ENCODE measurements at places on chromosomes 12 and 14.
A peak's percentile ranks its signal among the peaks of the same experiment; 100 is the strongest.

DNA sequence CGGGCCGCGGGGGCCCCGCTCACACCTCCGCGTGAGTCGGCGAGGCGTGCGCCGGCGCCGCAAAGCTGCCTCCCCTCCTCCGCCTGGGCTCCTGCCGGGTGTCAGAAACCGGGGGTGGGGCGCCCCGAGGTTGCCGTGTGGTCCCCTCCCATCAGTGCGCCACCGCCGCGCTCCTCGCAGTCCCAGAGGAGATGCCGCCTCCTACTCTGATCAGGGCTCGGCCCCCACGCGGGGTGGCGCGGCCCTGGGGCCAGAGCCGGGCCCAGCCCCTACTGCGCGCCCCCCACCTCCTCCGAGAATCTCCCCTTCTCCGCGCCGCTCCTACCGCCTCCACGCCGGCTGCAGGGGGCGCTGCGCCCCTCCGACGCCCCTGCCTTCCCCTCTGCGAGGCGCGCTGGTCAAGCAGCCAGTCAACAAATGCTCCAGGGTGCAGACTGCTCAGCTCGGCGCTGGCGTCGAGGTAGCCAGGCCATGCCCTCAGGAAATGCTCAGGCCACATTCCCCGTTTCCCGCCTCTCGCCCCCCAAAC is 467 bp upstream of the JAG2 start:
- DNase-seq = no peak

DNA sequence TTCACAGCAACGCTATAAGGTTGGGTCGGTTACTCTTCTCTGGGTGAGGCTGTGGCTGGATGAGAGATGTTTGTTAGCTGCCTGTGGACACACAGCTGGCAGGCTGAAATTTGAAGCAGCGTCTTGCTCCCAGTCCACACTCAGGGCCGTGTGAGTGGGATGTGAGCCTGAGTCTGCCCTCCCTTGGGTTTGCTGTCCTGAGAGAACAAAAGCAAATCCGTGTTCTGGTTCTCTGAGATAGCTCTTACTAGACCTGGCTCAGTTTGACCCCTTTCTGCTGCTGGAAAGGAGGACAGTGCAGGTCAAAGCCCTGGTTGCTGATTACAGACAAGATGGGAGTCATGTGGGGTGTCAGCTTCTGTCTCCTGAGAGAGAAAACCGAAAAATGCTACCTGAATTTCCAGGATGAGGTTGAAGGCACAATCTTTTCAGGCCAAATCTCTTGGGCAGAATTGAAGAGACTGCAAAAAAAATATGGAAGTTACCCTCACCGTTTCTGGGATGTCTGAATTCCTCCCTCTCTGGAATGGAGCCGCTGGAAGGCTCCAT is 270.8 kb downstream of the ZFP36L1 start:
- no peak for DNase-seq

DNA sequence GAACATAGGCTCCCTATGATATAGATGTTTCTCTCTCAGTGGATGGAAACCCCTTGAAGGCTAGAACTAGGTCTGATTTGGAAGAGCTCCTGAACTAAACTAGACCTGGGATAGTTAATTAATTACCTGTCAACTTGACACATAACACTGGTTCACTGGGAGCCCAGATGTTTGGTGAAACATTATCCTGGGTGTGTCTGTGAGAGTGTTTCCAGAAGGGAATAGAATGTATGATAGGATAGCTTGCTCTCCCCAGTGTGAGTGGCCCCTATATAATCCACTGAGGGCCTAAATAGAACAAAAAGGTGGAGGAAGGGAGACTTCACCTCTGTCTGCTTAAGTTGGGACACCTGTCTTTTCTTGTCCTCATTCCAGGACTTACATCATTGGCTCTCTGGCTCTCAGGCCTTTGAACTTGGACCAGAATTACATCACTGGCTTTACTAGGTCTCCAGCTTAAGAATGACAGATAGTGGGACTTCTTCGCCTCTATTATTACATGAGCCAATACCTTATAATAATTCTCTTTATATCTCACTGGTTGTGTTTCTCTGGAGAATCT is 194.1 kb downstream of the KTN1 start:
- DNase-seq = no peak

DNA sequence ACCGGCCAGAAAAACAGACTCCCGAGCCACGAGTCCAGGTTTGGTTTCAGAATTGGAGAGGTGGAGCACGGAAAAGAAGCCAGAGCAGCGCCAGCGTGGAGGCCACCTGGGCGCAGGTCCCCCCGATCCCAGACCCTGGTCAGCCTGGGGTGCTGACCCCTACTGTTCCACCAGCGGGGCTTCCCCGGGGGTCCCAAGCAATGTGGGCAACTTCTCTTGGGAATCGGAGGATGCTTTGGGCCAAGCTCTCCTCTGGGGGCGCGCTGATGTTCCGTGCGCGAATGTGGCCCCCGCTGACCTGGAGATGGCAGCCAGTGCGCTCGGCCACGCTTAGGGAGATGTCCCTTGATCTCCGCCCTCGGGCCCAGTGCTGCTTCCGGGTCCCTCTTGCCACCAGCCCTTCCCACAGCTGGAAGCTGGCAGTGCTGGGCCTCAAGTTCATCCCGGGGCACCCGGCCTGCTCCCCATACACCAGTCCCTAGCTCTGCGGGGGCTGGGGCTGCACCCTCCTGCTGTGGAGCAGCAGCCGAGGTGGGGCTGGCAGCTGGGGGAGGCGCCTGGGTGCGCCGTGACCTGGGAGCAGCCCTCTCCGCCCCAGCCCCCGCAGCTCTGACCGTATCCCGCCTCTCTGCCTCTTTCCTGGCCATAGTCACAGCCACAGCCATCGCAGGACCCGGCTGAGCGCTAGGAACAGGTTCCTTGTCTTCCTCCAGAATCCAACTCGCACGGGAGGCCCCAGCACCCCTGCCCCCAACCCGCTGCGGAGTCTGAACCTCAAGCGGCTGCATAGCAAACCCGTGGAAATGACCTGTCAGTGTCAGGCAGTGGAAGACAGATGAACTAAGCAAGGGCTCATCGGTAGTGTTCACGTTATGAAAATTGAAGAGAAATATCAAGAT is 91.2 kb downstream of the RCOR1 start:
- DNase-seq = no peak

DNA sequence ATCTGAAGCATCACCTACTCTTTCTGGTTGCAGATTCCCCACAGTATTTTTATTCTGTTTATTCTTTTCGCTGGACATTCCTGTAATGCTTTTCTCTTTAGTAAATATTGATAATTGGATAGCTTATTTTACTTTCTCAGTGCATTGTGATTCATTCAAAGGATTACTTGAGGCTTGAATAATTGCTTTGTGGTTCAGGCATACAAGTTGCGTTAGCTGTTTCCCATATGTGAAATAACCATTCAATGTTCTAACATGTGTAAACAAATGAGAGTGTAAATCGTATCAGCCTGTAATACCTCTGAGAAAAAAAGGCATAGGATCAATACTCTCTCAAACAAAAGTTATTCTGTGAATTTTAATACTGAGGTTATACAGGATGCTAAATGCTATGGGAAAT is 1004.2 kb upstream of the SEL1L start:
- no peak for DNase-seq

GRCh38 chr12:53344824-53345485 is 8.8 kb upstream of the SP7 start:
- DNase-seq = peak; percentile 63

GRCh38 chr12:132773077-132773955 is 11.7 kb upstream of the ANKLE2 start:
- no peak for DNase-seq

- DNase-seq = peak; percentile 64
Measured at GRCh38 chr14:54564868-54565784, 1.8 kb upstream of the SAMD4A start.

DNA sequence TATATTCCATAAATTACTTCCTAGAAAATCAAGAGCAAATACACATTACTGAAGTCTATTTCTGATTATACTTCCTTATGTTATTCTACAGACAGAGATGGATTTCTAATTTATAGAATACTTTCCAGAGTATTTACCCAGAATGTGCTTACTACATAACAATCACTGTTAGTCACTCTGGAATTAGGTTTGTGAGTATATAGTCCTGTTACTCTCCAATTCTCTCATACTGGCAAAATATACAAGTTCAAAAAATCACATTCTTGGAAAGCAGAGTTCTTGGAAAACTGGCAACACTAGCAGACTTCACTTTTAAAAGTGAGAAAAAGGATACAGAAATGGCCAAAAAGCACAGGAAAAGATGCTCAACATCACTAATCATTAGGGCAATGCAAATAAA is 7.3 kb downstream of the PPP2R5E start:
- DNase-seq = no peak

DNA sequence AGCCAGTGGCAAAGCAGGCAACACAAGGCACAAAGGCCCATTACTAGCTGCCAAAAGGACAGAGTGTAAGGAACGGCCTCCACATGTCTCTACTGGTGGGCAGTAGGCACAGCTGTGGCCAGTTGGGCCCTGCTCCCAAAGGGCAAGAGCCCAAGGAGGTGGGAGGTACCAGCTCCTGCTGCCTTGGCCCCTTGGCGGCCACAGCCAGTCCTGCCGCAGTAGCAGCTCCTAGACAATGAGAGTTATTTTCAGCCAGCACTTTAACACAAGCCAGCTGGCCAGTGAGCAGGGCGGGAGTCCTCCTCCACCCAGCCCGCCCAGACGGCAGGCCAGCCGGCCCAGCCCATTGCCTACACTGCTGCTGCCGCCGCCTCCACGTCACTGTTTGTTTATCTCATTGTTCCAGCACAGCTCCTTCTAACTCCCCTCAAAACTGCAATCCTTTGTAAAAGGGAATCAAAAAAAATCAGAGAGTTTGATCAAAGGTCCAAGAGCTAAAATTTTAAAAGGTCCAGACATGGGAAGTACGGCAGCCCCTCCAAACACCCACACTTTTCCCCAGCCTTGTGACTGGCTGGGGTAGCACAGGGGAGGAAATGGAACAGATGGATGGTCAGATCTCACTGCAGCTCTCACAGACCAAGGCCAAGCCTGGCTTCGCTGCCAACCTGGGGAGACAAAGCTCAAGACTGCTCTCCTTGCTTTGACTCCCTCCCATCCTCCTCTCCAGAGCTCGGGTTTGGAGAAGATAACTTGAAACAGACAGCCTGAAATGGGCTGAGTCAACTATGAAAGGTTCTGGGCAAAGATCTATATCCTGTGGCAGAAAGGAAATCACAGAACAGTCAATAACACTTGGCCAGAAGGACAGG is 33.5 kb downstream of the FMNL3 start:
- peak; percentile 92 for DNase-seq

DNA sequence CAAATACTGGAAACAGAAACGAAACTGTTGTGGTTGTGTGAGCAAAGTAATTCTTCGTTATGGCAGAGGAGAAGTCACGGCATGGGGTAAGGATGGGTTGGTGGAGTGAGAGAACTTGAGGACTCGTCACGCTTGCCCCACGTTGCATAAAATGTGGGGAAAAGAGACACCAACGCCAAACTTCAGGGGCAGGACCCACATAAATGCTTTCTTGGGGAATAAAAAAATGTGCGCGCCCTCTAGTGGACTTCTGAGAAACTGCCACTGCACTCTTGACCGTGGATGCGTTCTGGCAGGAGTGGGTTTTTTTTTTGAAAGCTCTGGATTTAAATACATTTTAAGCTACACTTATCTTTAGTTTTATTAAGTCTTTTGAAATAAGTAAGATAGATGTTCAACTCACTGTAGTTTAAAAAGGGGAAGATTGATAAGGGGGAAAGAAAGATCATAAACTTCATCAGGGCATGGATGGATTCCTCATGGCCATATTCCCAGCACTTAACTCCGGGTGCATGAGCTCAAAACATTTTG is 4.1 kb upstream of the IGF1 start:
- DNase-seq = peak; percentile 31

GRCh38 chr14:104370256-104370870 is 209.2 kb upstream of the C14orf180 start:
- no peak for DNase-seq

GRCh38 chr12:57372233-57372632 is 58.6 kb downstream of the R3HDM2 start:
- DNase-seq = no peak

GRCh38 chr14:97851428-97851995 is 1054.3 kb downstream of the VRK1 start:
- DNase-seq = no peak

DNA sequence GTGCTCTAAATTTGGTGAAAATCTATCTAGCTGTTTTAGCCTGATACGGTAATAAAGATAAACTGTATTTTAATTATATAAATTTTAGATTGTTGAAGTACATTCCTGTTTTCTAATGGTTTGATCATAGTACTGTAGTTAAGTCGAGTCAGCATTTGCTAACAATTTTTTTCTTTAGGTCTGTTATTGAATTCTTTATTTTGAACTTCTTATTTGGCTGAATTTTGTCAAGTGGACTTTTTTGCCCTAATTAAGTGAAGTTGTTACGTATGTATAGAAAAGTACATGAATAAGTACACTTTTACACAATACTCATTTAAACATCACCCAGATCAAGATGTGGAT is 66.8 kb downstream of the VRK1 start:
- DNase-seq = no peak

- DNase-seq = no peak
Measured at GRCh38 chr14:21036751-21037150, 2.1 kb upstream of the RNASE13 start.

- no peak for DNase-seq
Measured at GRCh38 chr14:90740081-90740480, 76.1 kb downstream of the TTC7B start.

DNA sequence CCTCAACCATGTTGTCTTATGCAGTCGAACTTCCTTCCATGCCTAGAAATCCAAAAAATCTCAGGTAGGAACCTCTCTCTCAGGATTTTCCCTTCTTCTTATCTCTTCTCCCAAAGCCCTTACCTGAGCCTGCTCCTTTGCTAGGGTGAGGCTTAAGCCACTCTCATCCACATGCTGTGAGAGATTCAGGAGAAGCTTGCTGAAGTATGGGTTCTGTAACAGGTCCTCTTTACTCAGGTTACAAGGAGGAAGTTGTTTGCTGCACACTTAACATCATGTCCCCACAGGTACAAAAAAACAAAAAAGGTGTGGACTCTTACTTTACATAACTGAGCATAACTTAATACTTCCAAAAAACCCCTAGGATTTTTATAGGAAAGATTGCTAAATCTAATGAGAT is 4.5 kb downstream of the HAUS4 start:
- no peak for DNase-seq

DNA sequence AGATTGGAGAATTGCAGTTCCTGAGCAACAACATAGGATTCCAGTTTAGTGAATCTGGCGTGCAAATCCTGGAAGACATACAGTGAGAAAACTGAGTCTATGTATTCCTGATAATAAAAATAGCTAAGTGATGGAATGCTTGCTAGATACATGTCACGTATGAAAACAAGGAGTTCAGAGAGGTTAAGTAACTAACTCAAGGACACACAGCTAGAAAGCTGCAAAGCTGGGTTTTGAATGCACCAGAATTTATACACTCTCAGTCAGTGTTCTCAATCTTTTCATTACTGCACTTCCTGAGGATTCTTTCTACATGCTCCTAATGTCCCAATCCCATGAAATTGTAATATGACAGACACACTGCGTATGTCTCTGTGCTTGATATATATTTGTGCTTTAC is 35.3 kb downstream of the TBX3 start:
- DNase-seq = no peak

- peak; percentile 16 for DNase-seq
Measured at GRCh38 chr12:126385785-126386184, 1320.5 kb downstream of the AACS start.

Measured in fibroblast of the conjunctiva (primary cell).